Mucosa of gallbladder (tissue), 1 donor: ENCODE measurements at places on chromosomes 4 and X. TPM values are rescaled to one million over a fixed set of nuclear protein-coding genes. Genes with fewer than 3 reads are reported as not detected.

Gene SLC25A53
- total RNA-seq: 14.5 TPM

DNA sequence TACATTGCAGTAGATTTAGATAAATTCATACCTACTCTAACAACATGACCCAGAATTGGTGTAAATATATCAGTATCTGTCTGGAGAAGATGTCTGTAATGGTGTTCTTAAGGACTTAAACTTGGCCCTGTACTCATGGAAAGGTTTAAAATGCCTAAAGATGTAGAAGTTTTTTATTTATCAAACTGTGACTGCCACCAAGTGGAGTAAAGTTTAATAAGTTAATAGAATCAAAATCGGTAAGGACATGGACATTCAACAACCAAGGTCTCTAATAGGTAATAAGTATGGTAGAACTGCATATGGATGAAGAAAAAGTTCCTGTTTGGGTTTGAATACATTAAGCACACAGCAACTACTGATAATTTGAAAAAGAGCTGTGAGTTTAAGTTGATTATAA is 474.0 kb upstream of the NDST3 start:
- no peak for DNase-seq

Gene PAGE5
- total RNA-seq: not detected

DNA sequence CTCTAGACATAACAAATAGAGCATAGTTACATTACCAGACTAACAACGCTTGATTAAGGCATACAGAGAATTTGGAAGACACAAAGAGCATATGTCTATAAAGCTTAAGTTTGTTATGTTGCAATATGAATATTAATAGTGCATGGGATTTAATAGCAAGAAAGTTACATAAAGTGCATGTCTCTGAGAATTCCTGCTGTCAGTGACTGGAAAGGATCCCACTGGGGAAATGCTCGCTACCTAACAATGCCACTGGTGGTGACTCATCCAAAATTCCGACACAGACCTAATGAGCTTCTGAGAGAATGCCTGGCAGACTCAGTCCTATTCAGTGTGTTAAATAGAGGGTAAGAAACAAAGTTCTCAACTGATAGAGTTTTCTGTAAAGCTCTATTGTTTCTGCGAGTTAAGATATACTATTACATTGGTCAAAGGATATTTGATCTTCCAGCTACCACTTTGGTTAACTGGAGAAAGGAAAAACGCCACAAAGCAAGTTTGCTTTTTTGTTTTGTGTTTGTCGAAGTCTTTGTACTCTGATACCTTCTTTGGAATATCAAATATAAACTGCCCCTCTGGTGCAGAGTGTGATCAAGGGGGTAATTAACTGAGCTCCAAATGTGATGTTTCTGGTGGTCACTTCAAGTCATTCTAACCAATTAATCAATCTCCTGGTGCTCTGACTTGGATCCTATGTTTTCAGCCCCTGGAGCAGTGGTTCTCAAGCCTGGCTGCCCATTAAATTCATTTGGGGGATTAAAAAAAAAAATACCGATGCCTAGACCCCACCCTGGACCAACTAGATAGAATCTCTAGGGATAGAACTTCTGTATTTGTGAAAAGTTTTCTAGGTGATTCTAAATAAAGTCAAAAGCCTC is 107.9 kb downstream of the PALLD start:
- peak; percentile 34 for DNase-seq

- DNase-seq: peak; percentile 25
These were observed 37.7 kb upstream of the SLC16A2 start for GRCh38 chrX:74383611-74384010.

Gene WDR17
- total RNA-seq: 9.4 TPM

Gene FGFBP2
- 0.58 TPM for total RNA-seq

Gene FAM149A
- 38.2 TPM for total RNA-seq

DNA sequence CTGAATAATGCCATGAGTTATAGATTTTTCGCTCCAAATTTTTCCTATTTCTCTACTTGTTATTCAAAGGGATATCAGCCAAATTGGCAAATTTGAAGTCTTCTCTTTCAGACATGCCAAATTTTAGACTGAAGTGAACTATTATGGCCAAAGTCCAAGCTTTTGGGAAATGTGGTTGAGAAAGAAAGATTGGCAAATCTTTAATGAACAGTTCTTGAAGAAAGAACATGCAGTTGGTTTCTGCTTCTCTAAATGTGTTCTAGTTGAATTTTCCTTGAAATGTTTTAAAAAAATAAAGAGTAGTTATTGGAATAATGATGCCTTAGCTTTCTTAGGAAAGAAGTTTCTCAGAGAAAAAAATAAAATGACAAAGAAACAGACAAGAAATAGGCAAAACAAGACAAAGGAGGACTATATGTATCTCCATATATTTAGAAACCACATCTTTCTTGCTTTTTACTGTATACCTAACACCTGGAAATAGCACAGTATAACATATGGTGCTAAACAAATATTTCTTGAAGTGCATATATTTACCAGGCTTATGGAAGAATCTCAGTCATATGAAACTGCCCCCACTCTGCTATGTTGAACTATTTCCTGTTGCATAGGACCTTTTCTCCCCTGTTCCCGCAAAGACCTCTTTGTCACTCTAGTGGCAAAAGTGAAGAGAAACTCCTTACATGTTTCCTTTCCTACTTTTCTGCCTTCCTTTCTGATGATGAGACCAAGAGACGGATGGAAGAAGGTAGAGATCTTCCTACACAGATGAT is 250.0 kb downstream of the ARHGAP24 start:
- DNase-seq: no peak

GRCh38 chr4:70724463-70724862 is 2.7 kb downstream of the RUFY3 start:
- DNase-seq: no peak

DNA sequence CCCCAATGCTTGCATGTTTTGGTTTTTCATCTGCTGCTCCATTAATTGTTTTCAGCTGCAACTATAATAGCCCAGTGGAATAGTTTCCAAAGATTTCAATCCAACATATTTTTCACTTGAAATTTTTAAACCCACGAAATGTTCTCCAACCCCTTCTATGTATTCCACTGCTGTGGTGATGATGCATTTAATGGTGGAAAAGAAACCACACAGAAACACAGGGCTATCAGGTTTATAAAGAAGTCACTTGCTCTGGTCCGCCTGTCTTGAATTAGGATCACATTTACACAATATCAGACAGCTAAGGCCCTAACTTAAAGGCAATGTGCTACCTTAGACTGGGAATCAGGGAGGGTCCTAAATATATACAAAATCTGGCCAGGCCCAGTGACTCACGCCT is 35.0 kb downstream of the OPHN1 start:
- DNase-seq: no peak

GRCh38 chr4:2085496-2085901 is 26.4 kb downstream of the NAT8L start:
- no peak for DNase-seq

DNA sequence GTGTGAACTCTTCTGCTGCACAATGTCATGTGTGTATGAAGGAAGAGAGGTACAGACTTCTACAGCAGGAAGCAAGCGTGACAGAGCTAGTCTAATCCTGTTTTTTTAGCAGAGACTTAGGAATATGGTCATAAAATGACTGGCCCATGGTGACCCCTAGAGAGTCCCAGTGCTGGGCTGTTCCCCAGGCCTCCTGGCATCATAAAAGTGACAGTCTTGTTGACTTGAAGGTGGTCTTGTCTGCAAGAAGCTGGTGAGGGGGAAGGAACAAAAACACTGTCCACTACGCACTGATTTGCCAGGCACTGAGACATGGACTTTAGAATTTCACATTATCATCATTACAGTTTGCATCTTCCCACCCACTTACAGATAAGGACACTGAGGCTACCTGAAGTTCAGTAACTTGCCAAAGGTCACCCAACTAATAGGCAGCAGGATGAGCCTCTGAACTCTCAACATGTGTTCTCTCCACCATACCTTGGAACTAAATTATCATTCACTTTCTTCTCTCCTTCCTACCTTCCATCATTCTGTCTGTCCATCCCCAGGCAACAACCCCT is 63.0 kb downstream of the HADH start:
- DNase-seq: no peak

Gene SULT1E1
- 0.29 TPM for total RNA-seq

GRCh38 chr4:2302387-2303119 is 40.6 kb upstream of the MXD4 start:
- DNase-seq: no peak

- no peak for DNase-seq
These were observed 548.9 kb downstream of the PPP4R3C start for GRCh38 chrX:26914232-26914631.

Gene VCX
- total RNA-seq: not detected

DNA sequence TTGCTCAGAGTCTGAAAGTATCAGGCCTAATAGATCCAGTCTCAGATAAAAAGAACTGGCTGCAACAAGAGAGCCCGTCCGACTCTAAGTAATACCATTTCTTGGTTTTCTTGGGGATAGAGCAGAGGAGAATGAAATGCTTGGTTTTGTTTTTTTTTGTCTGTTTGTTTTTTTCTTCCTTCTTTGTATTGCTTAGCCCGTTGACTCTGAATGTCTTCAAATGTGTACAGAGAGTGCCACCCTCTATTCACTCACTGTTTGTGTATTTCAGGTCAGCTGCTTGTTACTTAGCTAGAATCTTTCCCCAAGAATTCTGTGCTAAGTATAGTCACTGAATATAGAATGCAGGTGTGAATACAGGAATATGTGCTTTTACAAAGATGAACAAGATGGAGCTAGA is 5.7 kb upstream of the TMEM156 start:
- no peak for DNase-seq

Gene ASB9
- 2.9 TPM for total RNA-seq

GRCh38 chrX:7689791-7690412 is 153.1 kb upstream of the VCX start:
- no peak for DNase-seq

Gene TRPC3
- total RNA-seq: 14.1 TPM

Gene PAGE2B
- total RNA-seq: not detected

DNA sequence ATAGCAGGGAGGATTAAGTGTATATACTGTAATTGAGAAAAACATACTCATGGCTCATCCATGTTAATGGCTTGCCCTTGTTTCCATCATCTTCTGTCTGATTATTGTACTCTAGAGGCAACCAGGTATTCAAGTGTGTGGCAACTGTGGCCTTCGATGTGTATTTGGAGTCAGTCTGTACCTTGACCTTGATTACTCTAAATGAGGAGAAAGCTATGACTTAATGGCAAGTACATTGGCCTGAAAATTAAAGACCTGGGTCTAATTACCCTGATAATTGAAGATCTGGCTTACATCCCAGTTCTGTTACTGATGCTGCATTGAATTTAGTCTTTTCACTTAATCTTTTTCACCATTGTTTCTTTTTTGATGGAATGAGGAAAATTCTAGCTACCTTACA is 409.2 kb downstream of the CCSER1 start:
- DNase-seq: no peak

DNA sequence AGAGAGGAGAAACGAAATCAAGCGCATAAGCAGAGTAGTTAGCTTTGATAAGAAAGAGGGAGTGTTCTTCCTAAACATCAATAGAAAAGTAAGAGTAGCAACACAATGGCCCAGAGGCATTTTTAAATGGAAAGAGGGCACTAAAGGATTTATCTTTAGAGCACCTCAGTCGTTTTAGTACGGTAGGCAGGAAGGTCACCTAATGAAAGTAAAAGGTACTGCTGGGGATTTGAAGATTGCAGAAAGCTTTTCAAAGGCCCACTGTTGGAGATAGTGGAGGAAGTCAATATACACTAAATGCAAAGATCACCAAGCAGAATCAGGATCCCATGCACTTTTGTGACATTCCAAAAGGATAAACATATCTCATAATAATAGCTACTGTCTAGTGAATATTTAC is 667.7 kb upstream of the GRID2 start:
- DNase-seq: no peak

Gene MAGEB1
- total RNA-seq: not detected

GRCh38 chr4:96593422-96593821 is 753.5 kb downstream of the PDHA2 start:
- DNase-seq: peak; percentile 36

- no peak for DNase-seq
These were observed 16.3 kb upstream of the NEIL3 start for GRCh38 chr4:177293208-177294033.

Gene PABPC1L2A
- not detected for total RNA-seq

DNA sequence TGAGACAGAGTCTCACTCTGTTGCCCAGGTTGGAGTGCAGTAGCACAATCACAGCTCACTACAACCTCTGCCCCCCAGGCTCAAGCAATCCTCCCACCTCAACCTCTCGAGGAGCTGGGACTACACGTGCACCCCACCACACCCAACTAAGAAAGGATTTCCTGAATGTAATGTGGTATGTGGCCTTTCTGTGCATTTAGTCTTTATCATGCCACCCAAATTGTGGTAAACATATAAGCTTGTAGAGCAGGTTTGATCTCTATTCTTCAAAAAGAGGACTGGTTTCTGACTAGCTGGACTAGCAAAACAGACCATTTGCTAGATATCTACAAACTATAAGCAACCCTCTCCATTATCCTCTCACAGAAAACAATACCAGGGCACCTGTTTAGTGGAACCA is 33.6 kb downstream of the ELOVL6 start:
- DNase-seq: no peak

DNA sequence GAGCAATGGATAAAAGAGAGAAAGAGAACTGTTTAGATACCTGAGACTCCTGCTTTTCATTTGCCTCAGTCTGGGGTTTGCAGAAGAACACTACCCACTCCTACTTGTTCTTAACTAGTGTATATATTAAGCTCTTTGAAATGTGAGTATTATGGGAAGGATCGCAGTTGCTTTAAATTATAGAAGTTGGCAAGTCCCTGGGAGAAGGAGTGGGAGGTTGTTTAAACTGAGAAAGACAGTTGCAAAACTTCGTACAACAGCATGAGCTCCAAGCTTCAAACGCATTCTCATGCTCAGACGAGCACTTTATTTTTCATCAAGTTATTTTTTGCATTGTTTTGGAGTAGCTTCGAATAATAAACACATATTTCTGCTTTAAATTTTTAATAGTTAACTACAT is 88.1 kb upstream of the C1QTNF7 start:
- DNase-seq: no peak

- DNase-seq: no peak
These were observed 24.0 kb upstream of the TMEM255A start for GRCh38 chrX:120335289-120335688.

GRCh38 chr4:110108422-110108821 is 90.0 kb downstream of the ELOVL6 start:
- no peak for DNase-seq

- no peak for DNase-seq
These were observed 374.8 kb upstream of the GNPDA2 start for GRCh38 chr4:45100956-45101818.

GRCh38 chr4:152663203-152664066 is 16.4 kb downstream of the TMEM154 start:
- no peak for DNase-seq

- no peak for DNase-seq
These were observed 107.0 kb downstream of the NDST3 start for GRCh38 chr4:118141240-118141639.

GRCh38 chr4:159382856-159383561 is 280.1 kb downstream of the RAPGEF2 start:
- no peak for DNase-seq

GRCh38 chrX:45479835-45480422 is 279.3 kb upstream of the DIPK2B start:
- DNase-seq: no peak

GRCh38 chrX:38754102-38754790 is 47.0 kb upstream of the MID1IP1 start:
- peak; percentile 21 for DNase-seq

Gene NMU
- 0.75 TPM for total RNA-seq

- DNase-seq: no peak
These were observed 93.3 kb downstream of the STIM2 start for GRCh38 chr4:26953770-26954423.

Gene FRAS1
- total RNA-seq: 6.8 TPM
